Kidney epithelial cell (primary cell): ENCODE measurements at places on chromosomes 7 and 10. TPM values are rescaled to one million over a fixed set of nuclear protein-coding genes. Genes with fewer than 3 reads are reported as not detected.

DNA sequence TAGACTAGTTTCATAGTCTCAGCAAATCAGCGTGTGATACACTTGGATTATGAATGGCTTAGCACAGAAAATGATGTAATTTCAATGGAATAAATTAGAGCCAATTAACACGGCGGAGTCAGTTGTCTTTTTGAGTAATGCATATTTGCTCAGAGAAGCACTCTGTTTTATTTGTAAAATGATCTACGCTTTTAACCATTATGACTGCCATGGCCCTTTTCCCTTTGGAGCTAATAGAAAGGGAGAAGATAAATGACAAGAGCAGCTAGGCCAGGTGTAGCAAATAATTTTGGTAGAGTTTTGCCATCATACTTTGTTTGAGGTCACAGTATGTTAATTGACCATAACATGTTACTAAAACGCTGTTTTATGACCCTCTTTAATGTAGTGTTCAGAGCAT, 86.8 kb downstream of the GPR158 start:
- no peak for DNase-seq

- peak; percentile 16 for DNase-seq
These were observed 91.2 kb upstream of the MPP7 start for GRCh38 chr10:28393956-28394568.

- peak; percentile 87 for DNase-seq
These were observed 31.5 kb upstream of the SMNDC1 start for GRCh38 chr10:110336111-110336721.

DNA sequence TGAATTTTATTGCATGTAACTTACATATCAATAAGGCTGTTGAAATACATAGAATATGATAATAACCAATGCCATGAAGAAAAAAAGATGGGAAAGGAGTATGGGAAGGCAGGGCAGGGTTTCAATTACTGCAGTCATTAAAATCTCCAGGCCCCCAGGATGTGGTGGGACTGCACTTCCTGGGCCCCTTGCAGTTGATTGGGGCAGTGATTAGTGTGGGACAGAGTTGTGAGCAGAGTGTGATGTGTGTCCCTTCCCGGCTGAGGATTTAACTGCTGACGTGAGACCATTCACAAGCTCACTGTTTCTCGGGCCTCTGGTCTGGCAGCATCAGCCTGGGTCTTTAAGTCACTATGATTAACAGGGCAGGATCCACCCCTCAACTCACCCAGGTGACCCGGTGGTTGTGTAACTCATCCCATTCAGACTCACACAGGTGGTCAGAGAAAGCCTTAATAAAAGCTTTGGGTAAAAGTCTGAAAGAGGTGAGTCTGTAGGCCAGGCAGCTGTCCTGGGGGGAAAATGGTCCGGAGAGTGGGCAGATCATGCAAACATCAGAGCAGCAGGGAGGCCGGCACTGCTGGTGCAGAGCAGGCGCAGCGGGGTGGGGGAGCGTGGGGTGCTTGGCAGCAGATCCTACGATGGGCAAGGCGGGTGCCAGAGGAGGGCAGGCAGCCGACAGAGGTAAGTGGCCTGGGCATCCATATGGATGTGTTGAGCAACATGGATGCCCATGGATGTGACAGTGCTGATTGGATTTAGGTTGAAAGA, 36.3 kb upstream of the WDFY4 start:
- no peak for DNase-seq

GRCh38 chr7:124060528-124060927, 27.7 kb upstream of the TMEM229A start:
- no peak for DNase-seq

GRCh38 chr7:34015651-34016050, 110.3 kb downstream of the BMPER start:
- no peak for DNase-seq

- DNase-seq = no peak
These were observed 869.8 kb downstream of the LRMDA start for GRCh38 chr10:76301211-76301610.

DNA sequence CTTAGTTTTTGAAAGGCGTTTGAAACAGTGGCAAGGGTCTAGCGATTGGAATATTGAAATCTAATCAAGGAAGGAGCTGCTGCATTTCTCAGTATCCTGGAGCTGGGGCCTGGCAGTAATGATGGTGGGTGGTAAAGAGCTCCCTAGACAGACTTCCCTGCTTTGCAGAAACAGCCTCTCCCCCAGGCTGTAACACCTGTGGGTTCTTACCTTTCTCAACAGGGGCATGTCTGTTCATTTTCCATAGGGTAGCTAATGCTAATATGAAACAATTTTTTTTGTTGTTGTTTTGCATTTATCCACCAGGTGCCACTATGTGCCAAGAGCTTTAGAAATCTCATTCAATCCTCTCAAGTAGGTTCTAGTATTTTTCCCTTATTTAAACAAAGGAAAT, 345.5 kb downstream of the REEP3 start:
- DNase-seq = no peak

- DNase-seq = no peak
These were observed 23.7 kb downstream of the XPNPEP1 start for GRCh38 chr10:109899356-109900331.

GRCh38 chr7:142328551-142328950, 70.7 kb upstream of the PRSS58 start:
- no peak for DNase-seq

DNA sequence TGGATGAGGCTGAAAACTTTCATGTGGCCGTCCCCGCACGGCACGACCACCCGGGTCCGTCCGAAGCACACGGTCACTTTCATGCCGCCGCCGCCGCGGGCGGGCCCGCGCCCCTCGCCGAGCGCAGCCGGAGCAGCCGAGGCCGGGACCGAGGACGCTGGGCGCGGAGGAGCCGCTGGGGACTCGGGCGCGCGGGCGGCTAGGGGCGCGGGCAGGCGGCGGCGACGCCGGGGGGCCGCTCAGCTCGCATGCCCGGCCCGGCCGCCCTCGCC, 247 bp downstream of the PARD3 start:
- no peak for DNase-seq

DNA sequence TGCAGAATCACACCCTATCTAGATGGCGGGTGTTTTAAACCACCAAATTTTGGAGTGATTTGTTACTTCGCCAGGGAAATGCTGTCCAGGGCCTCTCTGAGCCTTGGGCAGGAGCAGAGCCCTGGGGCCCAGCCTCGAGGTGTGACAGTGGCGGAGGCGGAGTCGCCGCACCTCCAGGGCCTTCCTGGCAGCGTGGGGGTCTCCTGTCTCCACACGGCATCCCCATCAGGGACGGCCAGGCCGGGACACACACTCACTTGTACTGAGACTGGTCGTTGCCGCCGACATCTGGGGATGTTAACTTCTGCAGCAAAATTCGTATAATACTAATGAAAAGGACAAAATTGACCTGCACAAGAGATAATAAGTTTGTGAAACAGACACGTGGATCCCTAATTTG, 110.7 kb downstream of the VIPR2 start:
- no peak for DNase-seq

DNA sequence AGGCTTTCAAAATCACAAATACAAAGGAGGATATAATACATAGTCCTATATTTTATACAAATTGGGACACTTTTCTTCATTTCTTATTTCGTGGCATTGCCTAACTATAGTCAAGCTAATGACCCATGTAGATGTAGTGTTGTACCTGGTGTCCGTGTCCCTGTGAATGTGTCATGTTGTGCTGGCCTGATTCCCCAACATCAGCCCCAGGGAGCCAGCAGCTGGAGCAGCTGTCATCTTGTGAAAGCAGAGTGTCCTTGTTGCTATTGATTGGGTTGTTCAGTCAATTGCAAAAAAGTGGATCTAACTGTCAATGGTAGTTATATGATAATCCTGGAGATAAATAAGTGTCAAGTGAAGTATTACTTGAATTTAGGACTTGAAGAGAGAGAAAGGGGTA, 86.3 kb downstream of the KAT6B start:
- DNase-seq = no peak

DNA sequence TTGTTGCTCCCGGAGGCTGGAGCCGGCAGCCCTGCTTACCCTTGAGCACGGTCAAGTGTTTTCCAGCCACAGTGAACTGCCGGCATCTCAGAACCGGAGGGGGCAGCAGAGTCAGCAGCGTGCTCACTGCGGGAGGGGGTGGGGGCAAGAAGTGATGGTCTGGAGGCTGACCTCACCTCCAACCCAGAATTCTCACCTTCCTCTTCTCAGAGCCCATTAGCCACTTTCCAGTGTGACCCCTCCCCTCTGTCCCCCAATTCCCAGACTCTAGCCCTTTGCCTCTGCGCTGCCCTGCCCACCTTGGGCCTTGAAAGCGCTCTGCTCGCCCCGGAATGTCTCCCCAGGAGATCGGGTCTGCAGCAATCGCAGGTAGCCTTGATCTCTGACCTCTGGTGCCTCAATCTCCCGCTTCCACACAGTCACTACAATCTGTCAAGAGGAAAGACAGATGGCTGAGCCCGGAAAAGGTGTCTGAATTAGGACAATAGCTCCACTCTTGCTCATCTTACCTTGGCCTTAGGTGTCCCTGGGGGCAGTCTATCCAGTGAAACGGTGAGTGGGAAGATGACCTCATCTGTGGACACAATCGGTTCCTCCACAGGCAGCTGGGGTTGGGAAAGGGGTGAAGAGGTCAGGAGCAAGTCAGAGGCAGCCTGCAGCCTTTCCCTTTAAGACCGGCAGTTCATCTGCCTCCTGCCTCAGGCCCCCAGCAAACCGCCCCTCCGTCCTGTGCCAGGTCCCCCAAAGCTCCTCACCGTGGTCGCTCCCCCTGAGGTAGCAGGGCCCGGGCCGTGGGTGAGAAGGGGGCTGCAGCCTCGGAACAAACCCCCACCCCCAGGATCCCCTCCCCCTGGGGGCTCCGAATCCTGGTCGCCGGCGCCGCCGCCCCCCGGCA, 942 bp downstream of the TRAPPC14 start:
- no peak for DNase-seq

SYCE1 gene
- 0.27 and 0.50 TPM in 2 replicates for total RNA-seq

CLRN3 gene
- total RNA-seq = not detected in 2 replicates

AKR1D1 gene
- total RNA-seq = 0.08 TPM in 1 of 2 replicates, not detected in the other

SPDYE8 gene
- not detected in 2 replicates for total RNA-seq

H2BK1 gene
- not detected in 2 replicates for total RNA-seq

SLF2 gene
- total RNA-seq = 19.7 and 22.2 TPM in 2 replicates
